KBM-7 (cell line): ENCODE measurements at places on chromosomes 13 and 19.

GRCh38 chr19:36421749-36422481, 3.5 kb upstream of the ZFP82 start:
- no peak for DNase-seq

DNA sequence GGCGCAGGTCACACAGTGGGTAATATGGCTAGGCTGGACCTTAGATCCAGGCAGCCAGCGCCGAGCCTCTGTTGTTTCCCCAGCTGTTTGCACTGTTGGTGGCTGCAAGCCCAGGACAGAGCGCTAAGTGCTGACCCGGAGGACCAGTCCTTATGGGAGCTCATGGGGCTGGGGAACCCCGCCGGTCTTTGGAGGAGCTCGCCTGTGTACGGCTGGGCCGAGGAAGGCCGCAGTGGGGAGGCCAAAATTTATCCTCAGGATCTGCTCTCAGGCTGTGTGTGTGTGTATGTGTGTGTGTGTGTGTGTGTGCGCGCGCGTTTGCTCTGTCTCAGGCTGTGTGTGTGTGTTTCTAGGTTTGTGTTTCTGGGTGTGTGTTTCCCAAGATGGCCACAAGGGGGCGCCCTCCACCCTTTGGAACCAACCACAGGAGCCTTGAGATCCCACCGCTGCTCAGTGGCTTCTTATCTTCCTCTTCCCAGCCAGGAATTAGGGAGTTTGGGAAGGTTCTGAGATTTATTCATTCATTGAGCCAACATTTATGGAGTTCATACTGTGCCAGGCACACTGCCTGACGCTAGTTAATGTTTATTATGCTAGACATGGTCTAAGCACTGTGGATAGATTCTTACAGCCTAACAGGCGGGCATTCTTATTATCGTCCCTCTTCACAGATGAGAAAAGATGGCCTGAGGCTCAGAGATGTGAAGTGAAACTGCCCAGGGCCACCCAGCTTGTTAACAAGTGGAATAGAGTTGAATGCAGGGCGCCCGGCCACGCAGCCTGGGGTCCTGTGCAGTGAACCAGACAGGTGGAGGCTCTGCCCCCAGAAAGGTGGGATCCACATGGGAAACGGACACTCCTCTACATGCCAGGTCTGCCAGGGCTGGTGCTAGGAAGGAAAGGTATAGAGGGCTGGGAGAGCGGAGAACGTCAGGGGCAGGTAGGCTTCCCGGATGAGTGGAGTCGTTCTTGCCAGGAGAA, 13.0 kb downstream of the PGLYRP1 start:
- peak; percentile 85 for DNase-seq

DNA sequence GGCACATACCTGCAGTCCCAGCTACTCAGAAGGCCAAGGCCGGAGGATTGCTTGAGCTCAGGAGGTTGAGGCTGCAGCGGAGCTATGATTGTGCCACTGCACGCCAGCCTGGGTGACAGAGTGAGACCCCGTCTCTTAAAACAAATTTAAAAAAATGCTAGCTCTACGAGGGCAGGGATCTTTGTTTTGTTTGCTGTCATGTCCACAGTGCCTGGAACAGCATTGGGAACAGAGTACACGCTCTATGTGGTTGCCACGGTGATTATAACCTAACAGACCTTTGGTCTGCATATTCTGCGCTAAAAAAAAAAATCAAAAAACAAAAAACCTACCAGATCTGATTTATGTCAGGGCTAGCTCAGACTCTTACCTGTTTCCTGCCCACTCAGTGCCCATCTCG, 2.2 kb upstream of the SHFL start:
- DNase-seq: no peak

GRCh38 chr19:40982594-40983101, 8.4 kb upstream of the CYP2B6 start:
- DNase-seq: no peak

DNA sequence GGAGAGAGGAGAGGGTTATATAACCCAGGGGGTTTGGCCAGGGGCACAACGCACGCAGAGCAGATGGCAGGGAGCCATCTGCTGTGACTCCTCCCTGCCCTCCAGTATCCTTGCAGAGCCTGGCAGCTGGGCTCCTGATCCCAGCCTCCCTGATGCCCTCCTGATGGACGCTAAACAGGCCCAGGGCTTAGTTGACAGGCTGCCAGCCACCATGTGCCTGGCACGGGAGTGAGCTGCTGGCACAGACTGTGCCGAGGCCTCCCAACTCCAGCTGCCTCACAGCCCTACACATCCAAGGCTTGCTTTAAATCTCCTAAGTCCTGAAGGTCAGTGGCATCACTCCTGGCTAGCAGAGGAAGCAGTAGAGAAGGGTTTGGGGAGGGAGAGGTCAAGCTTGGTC, 16.7 kb downstream of the SYDE1 start:
- no peak for DNase-seq

DNA sequence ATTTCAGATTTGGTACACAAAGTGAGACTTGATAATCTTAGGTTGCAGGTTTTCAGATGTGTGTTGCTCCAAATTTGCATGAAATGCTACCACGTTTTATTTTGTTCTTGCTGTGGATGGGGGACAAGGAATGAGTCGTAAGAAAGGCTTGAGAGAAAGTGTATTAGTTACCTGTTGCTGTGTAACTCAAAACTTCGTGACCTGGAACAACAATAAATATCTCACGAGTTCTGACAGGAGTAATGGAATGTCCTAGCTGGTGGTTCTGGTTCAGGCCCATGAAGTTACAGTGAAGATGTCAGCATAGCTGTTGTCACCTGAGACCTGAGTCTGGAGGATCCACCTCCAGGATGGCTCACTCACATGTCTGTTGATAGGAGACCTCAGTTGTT, 1.2 kb downstream of the ZNF8 start:
- DNase-seq: no peak

- no peak for DNase-seq
Measured at GRCh38 chr19:15863272-15863671, 34.6 kb downstream of the CYP4F2 start.

DNA sequence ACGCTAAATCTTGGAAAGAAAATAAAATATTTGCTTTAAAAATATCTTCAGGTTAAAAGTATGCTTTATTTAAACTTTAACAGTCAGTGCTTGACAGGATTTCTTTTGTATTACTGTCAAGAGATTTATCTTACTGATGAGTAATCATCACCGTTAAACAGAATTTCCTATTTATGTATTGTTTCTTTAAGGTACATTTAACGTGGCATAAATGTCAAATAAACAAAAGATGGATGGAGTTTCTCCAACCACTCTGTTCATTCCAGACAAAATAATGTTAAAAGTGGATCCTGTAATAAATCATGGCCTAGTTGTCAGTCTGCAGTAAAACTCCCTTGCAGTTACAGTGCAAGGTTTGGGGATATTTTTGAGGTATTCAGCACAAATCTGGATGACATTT, 298.3 kb downstream of the DIAPH3 start:
- DNase-seq: no peak

DNA sequence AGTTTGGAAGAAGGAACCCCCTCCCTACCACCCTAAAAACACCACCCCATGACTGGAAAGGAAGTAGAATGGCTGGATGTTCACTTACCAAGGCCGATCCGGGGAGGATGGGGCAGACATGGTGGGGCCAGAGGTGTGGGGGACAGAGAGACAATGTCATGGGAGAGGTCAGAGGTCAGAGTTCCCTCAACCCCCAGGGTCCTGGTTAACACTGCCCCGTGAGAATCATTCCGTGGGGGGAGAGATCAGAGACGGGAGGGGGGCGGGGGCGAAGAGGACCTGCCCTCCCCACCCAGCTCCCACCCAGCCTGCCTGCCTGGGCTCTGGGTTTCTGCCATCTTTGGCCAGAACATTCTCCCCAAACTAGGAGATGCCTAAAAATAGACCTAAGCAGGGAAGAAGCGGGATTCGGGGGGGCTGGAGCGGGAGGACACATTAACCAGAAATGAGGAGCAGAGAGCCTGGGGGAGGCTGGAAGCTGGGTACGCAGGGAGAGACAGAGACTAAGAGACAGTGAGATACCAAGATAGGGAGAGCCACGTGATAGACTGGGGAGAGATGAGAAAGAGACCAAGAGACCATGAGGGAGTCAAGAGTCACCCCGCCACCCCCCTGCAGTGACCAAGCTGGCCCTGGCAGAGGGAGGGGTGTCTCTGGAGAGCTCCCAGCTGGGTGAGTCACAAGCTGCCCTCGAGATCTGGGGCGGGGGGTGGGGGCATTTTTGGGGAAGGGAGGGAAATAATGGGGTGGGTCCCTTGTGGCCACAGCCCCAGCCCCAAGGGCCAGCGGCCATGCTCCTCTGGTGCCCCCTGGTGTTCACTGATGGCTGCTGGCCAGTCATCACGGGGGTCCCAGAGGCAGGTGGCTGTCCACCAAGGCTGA, 6.1 kb upstream of the KANK2 start:
- DNase-seq: no peak

DNA sequence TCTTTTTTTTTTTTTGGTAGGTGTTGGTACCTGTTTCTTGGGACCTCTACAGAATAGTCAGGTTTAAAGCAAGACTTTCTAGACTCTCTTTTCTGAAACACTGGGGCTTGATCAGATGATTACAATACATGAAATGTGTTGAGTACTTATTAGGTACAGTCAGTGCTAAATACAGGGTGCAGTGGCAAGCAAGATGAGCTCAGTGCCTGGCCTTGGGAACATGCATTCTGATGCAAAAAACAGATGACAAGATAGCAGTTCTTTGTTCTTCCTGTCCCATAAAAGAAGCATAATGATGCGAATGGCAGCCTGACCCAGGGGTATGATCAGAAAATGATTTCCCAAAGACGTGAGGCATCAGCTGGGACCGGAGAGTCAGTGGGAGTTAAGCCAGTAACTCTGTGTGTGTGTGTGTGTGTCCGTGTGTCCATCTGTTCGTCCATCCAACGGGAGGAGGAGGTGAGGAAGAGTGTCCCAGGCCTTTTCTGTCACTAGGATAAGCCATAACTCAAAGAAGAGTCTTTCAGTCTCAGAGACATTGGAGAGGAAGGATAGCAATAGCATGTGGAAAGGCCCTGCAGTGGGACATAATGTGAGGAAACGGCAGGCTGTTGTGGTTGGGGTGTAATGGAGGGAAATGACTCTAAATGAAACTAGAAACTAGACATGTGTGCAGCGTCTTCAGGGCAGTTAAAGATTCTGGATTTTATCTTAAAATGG, 32.2 kb downstream of the SLAIN1 start:
- no peak for DNase-seq

GRCh38 chr13:22880741-22881720, 299.7 kb upstream of the SGCG start:
- no peak for DNase-seq

GRCh38 chr19:10404888-10405820, 1.8 kb upstream of the CDC37 start:
- no peak for DNase-seq

DNA sequence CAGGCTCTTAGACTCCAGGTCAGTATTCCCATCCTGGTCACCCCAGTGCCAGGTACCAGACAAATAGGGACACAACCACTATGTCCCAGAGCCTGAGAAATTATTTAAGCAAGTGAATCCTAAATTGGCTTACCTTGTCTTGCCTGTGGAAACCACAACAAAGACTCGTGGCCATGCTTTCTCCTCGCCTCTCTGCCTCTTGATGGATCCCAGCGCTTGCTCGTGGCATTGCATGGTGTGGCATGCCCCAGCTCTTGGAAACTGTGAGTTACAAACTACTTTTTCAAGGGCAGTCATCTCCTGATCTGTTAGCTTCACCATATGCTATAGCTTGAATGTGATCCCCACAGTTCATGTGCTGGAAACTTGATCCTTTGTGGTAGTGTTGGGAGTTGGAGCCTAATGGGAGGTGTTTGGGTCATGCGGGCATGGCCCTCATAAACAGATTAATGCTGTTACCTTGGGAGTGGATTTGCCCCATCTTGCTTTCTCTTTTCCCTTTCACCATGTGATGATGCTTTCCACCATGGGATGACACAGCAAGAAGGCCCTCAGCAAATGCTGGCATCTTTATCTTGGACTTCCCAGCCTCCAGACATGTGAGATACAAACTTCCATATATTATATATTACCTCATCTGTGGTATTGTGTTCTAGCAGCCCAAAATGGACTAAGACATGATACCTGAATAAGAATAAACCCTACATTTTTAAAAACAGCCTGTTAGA, 31.2 kb downstream of the SPRYD7 start:
- DNase-seq: no peak

GRCh38 chr13:24687611-24688010, 7.4 kb downstream of the ATP12A start:
- DNase-seq: no peak

DNA sequence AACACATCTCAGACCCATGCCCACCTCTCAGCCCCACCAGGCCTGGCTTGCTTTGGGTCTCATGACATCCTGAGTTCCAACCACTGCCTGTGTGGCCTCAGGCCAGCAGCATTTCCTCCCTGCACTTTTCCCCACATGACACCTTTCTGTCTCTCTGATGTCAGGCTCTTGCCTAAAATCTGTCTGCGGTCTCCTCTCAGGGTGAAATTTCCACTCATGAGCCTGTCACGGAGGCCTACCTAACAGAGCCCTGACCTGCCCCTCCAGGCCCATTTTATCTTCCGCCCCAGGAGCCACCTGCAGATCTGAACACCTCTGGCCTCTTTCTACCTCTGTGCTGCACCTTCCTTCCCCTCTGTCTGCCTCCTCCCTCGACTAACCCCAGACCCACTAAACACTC, 93.5 kb downstream of the ZDHHC20 start:
- DNase-seq: no peak

DNA sequence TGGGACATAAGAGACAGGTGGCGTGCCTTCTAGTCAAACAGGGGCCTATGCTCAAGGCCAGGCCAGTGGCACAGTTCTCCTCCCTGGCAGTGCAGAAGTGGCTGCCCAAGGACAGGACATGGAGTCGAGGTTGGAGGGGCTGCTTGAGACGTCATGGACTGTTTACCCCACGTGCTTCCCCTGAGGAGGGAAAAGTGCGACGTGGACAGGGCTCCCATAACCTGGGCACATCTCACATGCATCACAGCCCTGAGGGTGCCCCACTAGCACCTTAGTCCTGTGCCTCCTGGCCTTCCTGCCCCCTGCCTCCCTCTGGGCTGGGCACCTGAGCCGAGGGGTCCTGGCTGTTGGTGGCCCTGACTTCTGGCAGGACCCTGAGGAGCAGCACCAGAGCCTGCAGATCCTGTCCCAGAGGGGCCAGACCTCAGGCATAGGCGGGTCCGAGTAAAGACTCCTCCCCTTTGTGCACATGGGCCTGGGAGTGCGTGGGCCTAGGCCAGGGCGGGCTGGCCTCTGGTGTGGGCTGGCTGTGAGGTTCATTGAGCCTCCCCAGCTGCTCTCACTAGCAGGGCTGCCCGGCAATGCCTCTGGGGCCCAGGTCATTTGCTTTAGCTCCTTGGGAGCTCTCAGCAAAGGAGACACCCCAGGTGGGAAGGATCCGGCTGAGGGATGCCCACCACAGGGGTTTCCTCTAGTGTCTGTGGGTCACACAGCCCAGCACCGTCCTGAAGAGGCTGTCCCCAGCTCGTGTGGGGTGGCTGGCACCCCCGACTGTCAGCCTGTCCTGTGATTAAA, 65.7 kb downstream of the CEBPG start:
- DNase-seq: no peak

DNA sequence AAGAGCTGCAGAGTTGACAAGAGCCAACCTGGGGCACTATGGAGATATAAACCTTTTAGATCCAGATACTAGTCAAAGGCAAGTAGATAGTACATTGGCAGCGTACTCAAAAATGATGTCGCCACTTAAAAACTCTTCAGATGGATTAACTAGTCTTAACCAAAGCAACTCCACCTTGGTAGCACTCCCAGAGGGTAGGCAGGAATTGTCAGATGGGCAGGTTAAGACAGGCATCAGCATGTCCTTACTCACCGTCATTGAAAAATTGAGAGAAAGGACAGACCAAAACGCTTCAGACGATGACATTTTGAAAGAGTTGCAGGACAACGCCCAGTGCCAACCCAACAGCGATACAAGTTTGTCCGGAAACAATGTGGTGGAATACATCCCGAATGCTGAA, 8.9 kb downstream of the ZNF507 start:
- no peak for DNase-seq
